Karpas-422 (cell line): ENCODE measurements at places on chromosomes 1 and 21. TPM values are rescaled to one million over a fixed set of nuclear protein-coding genes. Genes with fewer than 3 reads are reported as not detected.

The BNIPL gene
- total RNA-seq: 0.63 and 1.4 TPM in 2 replicates

DNA sequence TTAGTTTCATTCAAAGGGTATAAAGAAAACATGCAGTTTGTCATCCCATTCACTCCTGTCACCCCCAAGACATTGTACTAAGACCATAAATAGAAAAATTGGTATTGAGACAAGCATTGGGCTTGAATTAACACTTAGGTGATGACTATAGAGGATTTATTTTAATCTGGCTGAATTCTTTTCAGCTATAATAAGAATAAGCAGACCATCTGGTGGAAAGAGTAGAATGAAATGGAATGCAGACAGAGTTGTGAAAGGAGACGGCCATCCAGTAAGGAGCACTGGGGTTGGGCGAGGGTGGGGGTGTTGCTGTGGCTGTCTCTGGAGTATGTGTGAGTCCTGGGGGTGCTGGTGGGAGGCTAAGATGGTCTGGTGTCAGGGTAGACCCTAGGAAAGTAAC lies 125.0 kb upstream of the IVNS1ABP start:
- no peak overlapping the region for H3K4me3 ChIP-seq
- H3K4me1 ChIP-seq: peaks cover 5% of the 10 kb centered on the region; the same call in 1 of the 2 replicates
- no peaks in the 10 kb centered on the region for H3K36me3 ChIP-seq
- H3K27ac ChIP-seq: no peak overlapping the region
- H3K27me3 ChIP-seq: no peaks in the 10 kb centered on the region
- no peak for DNase-seq

GRCh38 chr1:98119796-98120195 lies 199.0 kb upstream of the DPYD start:
- no peaks in the 10 kb centered on the region for H3K27me3 ChIP-seq
- H3K4me3 ChIP-seq: no peak overlapping the region
- no peak overlapping the region for H3K27ac ChIP-seq
- peak; percentile 58 for DNase-seq

DNA sequence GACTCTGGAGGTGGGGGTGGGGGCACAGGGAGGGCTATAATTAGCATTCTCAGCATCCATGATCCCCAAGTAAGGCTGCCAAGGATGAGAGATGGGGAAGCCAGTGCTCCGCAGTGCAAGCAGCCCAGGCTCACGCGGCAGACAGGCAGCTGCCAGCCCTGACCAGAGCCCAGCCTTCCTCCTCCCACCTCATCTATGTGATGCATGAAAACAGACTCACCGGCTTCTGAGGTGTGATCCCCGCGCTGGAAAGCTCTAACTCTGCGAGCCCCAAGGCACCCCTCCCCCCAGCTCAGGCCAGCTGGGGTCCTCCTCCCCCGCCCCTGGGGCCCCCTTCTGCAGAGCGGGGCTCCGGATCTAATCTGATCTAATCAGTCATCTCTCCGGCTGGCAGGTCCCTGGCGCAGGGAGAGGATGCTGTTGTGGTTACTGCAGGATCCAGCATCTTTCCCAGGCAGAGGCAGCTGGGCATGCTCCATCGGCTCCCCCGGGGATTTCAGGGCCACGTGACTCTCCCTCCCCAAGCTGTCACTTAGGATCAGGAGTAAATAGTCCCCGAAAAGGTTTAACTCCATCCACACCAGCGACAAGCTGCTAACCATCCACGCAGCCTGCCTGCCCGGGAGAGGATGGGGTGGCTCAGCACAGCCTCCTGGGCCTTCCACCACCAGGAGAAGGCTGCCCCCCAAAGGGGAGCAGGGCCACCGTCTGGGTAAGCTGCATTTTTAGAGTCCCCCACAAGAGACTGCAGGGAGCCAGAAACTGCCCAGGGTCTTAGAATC lies at the start of gene PLEKHA6:
PLEKHA6 (minus strand) TSS at position 456 of the 782 bp plus-strand sequence. CDS start 86,202 bp downstream, outside the sequence.
- peak; percentile 48 for DNase-seq
- no peaks in the 10 kb centered on the region for H3K27me3 ChIP-seq
- no peaks in the 10 kb centered on the region for H3K36me3 ChIP-seq

DNA sequence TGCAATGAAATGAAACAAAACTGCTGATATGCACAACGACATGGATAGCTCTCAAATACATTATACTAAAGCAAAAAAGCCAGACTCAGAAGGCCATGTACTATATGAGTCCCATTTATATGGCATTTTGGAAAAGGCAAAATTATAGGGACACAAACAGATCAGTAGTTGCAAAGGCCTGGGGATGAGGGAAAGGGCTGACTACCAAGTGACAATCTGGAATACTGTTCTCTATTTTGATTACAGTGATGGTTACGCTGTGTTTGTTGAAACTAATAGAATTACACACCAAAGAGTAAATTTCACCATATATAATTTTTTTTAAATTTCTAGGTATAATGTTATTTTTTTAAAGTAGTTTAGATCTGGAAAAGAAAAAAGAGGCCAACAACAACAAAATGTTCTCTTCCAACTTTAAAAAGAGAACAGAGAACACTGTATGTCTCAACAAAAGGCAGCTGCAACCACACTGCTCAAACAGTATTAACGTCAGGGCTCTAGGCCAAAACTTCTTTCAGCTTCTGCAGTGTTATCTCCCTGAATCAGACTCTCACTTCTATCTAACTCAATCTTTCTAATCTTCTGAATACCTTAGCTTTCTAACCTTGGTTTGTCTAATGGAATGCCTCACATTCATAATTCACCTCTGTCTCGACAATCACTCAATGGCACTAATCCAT lies 75.8 kb downstream of the FOXJ3 start:
- H3K27me3 ChIP-seq: no peaks in the 10 kb centered on the region
- no peak overlapping the region for H3K27ac ChIP-seq
- peaks cover 26% of the 10 kb centered on the region for H3K36me3 ChIP-seq
- H3K4me1 ChIP-seq: peaks cover 29% of the 10 kb centered on the region
- no peak for DNase-seq

- no peak overlapping the region for H3K27ac ChIP-seq
- no peak overlapping the region for H3K4me3 ChIP-seq
- peaks cover 74% of the 10 kb centered on the region for H3K4me1 ChIP-seq
- no peaks in the 10 kb centered on the region for H3K27me3 ChIP-seq
- no peak for DNase-seq
Observed at GRCh38 chr21:31720330-31720729, 11.6 kb downstream of the SCAF4 start.

DNA sequence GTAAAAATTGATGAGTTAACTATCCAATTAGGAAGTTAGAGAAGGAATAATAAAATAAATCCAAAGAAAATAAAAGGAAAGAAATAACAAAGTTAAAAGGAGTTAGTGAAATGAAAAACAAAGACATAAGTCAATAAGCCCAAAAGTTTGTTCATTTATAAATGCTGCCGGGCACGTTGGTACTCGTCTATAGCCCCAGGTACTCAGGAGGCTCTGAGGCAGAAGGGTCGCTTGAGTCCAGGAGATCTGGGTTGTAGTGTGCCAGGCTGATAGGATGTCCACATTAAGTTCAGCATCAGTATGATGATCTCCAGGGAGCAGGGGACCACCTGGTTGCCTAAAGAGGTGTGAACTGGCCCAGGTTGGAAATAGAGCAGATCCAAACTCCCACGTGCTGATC lies 35.5 kb upstream of the VANGL1 start:
- no peak for DNase-seq
- no peaks in the 10 kb centered on the region for H3K36me3 ChIP-seq
- no peak overlapping the region for H3K27ac ChIP-seq
